ENCODE measurements at places on chromosomes 2 and 18.
A peak's percentile ranks its signal among the peaks of the same experiment; 100 is the strongest.

DNA sequence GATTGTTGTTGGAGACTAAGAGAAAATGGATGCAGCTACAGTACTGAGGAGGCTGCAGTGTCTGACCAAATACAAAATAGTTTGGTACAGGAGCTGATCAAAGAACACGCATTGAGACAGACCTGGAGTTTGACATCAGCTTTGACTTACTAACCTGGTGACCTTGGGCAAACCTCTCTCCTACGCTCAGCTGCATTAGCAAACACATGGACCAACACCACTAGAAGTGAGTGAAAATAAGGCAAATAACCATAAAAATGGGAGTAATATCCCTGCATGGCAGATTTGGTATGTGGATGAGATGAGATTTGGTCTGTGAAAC lies 126.5 kb downstream of the LPIN1 start:
- DNase-seq: no peak

GRCh38 chr2:197107291-197108269 lies 181.1 kb upstream of the PGAP1 start:
- DNase-seq: no peak

- no peak for DNase-seq
Observed at GRCh38 chr2:19573784-19574183, 215.4 kb upstream of the OSR1 start.

GRCh38 chr2:216181953-216182461 lies 72.9 kb downstream of the XRCC5 start:
- no peak for DNase-seq

DNA sequence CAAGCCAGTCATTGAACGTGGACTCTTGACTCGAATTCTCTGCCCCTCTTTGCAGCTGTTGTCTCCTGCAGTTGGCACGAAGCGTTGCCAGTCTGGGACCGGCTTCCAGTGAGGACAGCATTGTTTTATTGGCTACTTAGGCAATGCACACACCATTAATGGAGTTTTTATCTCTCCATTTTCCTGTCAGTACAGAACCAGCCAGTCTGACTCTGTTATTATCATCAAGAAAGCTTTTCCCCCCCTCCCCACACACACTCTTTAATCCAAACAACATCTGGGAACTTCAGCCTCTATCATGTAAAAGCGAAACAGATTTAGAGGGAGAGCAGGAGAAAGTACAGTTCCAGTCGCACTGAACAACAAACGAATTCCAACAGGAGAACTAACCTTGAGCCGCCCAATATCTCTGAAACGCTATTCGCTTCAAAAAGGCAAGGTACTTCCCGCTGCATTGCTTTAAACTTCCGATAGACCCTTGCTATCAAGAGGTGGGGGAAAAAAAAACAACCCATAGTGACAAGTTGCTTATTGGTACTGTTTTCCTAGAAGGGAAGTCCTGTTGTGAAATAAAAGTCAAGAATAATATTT lies 38.2 kb downstream of the ACVR1 start:
- DNase-seq: no peak

DNA sequence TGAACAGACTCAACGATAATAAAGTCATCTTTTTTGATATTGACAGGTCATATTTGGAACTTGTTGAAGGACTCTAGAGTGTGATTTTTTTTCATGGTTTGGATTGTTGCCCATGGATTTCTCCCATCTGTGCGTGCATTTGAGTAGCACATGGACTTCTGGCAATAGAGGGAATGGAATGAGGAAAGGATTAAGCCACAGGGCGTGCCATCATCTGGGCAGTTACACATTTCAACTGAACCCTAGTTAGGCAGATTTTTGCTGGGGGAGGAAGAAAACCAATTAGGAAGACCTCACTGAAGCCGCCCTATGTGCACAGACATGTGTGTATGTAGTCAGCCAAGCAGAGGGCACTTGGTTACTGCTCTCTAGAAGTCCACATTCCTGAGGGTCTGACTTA lies 72.6 kb downstream of the TPGS2 start:
- no peak for DNase-seq

DNA sequence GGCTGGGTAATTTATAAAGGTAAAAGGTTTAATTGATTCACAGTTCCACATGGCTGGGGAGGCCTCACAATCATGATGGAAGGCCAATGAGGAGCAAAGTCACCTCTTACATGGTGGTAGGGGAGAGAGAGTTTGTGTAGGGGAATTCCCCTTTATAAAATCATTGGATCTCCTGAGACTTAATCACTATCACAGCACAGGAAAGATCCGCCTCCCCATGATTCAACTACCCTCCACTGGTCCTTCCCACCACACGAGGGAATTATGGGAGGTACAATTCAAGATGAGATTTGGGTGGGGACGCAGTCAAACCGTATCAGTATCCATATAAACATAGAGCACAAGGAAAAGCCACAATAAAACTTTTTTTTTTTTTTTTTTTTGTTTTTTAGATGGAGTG lies 172.6 kb upstream of the PIEZO2 start:
- no peak for DNase-seq

DNA sequence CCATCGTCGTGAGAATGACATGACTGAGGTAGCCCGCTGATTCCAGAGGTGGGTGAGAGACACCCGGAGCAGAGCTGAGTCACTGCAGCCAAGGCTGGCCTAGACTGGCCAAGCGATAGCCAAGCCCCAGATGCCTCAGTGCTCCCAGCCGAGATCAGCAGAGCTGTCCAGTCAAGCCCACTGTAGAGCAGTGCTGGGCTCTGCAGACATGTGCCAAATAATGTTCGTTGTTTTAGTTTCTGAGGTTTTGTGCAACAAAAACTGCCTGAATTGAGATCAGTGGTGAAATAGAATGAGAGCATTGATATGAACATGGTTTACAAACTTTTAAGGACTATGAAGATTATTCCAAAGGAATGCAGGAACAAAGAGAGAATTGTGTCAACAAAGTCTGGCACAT lies 42.1 kb downstream of the INSIG2 start:
- no peak for DNase-seq

- DNase-seq: no peak
Observed at GRCh38 chr2:204479557-204479956, 65.7 kb upstream of the PARD3B start.

DNA sequence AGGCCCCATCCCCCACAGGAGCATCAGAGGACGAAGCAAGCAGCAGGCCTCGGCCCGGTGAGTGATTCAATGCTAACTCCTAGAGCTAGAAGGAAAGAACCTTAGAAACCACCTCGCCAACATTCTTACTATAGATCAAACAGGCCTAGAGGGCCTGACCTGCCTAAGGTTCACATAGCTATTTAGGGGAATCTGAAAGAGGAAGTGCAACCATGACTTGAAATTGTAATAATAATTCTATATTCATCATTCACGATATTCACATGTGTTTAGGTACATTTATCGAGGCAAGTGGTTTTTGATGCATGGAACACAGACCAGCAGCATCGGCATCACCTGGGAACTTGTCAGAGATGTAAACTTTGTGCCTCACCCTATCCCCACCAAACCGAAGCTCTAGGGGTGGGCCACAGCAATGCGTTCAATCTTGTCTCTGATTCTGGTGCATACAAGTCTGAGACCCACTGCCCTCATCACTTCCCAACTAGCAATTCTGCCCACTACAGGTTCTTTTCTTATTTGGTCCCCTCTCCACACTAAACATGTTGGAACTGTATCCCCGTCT lies 78.0 kb upstream of the DNMT3A start:
- DNase-seq: no peak

GRCh38 chr2:193583638-193584400 lies 1389.1 kb upstream of the TMEFF2 start:
- no peak for DNase-seq

- DNase-seq: peak; percentile 28
Observed at GRCh38 chr2:217756375-217757107, 246.3 kb downstream of the TNS1 start.

- no peak for DNase-seq
Observed at GRCh38 chr2:173138962-173139361, 63.3 kb downstream of the MAP3K20 start.

DNA sequence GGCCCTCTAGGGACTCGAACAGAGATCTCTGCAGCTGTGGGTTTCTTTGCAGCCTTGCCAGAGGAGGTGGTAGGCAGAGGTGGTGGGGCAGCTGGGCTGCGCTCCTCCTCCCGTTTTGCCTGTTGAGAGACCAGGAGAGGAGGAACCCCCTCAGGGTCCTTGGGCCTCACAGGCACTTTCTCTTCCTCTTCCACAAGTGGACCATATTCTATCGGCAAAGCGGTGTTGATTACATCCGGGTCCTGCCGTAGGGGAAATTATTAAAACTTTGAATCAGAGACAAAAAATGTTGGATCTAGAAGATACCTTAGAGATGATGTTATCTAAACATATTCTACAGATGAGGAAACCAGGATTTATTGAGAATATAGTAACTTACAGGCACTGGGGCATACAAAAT lies 78.5 kb downstream of the CLIP4 start:
- no peak for DNase-seq

GRCh38 chr2:189639007-189639609 lies 22.2 kb upstream of the ASNSD1 start:
- DNase-seq: no peak

DNA sequence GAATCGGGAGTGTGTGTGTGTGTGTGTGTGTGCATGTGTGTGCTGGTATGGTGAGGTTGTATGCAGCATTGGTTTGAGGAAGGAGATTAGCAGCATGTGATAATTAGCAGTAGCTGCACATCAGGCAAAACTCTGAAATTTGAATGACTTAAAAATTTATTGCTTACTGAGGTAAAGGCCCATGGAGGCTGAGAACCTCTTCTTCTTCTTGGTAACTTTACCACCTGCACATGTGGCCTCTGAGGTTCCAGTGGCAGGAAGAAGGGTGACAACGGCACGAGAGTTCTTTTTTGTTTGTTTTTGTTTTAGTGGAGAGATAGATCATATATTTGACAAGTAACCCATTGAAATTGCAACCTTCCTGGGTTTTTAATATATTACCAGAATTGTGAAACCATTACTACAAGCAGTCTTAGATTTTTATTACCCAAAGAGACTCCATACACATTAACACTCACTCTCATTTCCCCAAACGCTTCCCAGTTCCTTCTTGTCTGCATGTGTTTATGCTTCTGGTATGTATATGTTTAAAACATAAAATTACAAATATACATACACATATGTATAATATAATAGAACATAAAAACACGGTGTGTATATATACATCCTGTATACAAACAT lies 292.1 kb downstream of the PTGR3 start:
- no peak for DNase-seq

GRCh38 chr2:61640406-61640805 lies 102.2 kb upstream of the XPO1 start:
- no peak for DNase-seq

Data from stimulated activated CD4-positive, alpha-beta T cell treated with anti-CD3 and anti-CD28 coated beads, Interleukin-1b, Interleukin-23, amount 100 ng/mL, for 1 hour (primary cell).